ENCODE measurements at places on chromosomes 6 and 20.

DNA sequence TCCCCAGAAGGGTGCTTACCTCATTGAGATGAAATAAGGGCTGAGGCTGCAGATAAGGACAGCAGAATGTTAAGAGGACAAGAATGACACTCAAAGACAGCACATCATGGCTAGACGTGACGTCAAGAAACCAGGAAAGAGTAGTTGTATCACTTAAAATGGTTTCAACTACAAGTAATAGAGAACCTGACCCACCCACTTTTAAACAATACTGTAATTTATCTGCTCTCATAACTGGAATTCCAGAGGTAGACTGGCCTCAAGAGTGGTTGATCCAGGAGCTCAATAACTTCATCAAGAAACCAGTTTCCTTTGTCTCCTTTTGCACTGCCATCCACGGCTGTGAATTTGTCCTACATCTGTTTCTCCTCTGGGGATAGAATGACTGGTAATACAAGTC is 187.1 kb downstream of the EYA4 start:
- DNase-seq: no peak

GRCh38 chr20:56171087-56172012 is 77.2 kb upstream of the MC3R start:
- no peak for DNase-seq

- DNase-seq: no peak
Measured at GRCh38 chr6:142417331-142417750, 115.5 kb downstream of the ADGRG6 start.

DNA sequence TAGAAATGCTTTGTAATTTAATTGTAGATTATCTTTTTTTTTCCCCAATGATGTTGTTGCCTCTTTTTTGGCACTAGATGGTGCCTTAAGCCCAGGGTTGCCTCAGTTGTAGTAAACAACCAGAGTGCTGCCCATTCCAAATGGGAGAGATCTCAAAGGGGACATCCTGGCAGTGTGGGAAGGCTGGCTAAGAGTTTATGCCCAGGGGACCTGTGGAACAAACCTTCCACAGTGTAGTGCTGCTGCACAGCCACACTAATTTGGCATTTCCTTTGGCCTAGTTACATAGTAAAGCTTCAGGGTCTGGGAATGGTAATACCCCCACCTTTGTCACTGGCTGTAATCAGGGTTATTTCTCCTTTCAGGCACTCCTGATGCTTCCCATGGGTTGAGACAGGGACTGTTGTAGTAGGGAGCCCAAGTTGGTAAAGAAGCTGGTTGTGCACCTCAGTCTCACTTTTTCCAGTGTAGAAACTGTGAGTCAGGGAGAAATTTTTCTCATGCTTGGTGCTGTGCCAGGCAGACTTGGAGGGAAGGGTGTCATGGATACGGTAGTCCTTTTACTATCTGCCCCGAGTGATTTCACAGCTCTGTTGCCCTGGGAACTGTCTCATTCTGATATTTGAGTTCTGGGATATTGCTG is 177.8 kb upstream of the ECI2 start:
- peak; percentile 60 for DNase-seq

DNA sequence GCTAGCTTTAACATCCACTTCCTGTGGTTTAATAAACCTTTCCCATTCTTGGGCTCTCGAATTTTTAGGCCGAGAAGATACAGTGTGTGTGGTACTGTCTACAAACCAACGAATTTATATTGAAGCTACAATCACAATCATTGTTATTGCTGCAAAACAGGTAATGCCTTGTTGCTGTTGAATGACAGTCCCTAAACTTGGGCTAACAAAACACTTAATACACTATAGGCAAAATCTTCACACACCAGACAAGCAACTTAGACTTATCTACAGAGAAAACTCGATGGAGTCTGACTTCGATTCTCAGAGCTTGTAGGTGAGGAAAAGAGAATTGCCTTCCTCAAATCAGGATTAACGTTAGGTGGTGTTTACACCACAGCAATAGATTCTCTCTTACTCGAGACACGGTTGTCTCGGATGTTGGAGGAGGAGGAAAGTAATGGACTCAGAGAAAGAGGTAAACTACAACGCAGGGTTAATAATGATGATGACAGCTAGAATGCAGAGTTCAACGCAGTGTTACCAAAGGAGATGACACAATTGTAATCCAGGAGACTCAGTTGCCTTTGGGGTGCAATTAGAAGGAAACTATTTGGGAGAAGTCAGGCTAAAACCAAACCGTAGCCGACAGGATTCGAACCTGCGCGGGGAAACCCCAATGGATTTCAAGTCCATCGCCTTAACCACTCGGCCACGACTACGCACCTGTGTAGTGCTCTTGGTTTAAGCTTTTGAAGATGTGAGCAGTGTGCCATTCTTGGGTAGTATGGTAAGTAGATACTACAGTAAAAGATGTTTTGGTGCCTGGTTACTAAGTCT is 32.5 kb upstream of the ZNF184 start:
- DNase-seq: no peak

DNA sequence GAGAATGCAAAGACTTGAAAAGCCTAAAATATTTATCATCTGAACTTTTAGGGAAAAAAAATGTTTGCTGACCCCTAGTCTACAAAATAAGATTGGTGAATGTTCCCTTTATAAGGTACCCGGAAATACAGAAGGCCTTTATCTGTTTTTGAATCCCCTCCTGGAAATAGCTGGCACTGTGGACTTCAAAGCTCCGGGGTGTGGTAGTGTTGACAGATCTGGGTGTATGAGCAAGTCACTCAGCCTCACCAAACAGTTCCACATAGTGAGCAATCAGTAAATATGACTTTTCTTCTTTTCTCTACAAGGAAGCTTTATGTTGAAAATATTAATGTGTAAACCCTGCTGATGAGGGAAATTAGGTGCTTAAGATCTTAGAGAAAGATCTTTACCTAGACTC is 29.2 kb upstream of the HTR1B start:
- peak; percentile 9 for DNase-seq

DNA sequence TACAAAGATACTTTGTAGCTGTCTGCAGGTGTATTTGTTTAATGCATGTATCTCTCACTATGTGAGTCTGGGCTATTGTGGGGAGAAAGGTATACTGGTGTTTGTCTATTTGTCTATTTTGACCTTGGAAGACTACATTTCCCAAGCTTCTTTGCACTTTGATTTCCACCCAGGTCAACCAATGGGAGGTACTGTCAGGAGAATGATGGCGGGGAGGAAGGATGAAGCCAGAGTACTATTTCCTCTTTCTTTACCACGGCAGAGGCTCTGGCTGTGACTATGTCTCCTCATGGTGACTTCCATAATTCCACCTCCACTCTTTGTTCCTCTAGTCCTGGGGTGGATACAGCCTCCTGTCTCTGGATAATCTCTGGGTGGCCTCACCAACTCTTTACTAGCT is 23.1 kb downstream of the LBP start:
- DNase-seq: no peak

DNA sequence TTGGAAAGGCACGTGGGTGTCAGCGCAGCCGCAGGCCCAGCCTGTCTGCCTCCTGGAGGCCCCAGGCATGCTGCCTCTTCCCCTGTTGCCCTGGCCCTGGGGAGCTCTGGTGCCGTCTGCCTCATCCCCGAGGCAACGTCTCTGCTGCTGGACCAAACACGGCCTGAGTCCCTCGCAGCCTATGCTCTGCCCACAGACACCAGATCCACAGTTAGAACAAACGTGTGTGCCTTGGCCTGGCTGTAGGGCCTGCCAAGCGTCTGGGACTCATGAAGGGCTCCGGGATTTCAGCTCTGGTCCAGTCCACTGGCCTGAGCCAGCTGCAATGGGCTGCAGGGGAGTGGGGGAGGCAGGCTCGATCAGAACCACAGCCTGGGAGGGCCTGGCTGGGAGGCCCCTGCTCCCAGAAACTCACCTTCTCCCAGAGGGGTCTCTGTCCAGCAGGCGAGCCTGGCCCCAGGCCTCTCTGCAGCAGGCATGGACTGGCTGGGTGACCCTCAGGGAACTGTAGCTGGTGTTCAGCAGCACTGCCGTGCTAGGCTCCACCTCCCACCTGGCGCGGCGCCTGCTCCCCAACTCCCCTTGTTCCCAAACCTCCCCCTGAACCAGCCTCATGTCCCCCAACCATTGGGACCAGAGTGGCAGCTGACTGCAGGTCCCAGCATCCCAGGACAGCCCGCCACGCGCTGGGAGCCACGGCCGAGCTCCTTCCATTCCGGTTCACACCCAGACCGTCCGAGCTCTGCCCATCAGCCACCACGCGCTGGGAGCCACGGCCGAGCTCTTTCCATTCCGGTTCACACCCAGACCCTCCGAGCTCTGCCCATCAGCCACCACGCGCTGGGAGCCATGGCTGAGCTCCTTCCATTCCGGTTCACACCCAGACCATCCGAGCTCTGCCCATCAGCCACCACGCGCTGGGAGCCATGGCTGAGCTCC is 197.0 kb downstream of the DLL1 start:
- DNase-seq: no peak

GRCh38 chr6:158686311-158686710 is 36.5 kb downstream of the SYTL3 start:
- DNase-seq: no peak

GRCh38 chr20:63735859-63736718 is at the start of gene LIME1:
Gene LIME1, plus strand, starts transcription at chr20:63736664. Its CDS starts 886 bp downstream, at chr20:63737550.
- DNase-seq: peak; percentile 84

GRCh38 chr20:2122936-2123335 is 21.3 kb downstream of the STK35 start:
- peak; percentile 30 for DNase-seq

- DNase-seq: no peak
Measured at GRCh38 chr6:110475066-110475653, 1.3 kb downstream of the SLC22A16 start.
